ENCODE measurements at places on chromosomes 6 and 20. TPM values are rescaled to one million over a fixed set of nuclear protein-coding genes. Genes with fewer than 3 reads are reported as not detected.

The SLPI gene
- 0.28 TPM for polyA plus RNA-seq

The TMC2 gene
- 0.34 TPM for polyA plus RNA-seq

The PGC gene
- not detected for polyA plus RNA-seq

The ATXN1 gene
- polyA plus RNA-seq, result 17.7 TPM

The SESN1 gene
- polyA plus RNA-seq, result 23.2 TPM

The RNF39 gene
- 1.0 TPM for polyA plus RNA-seq

The C6orf52 gene
- polyA plus RNA-seq, result 4.1 TPM

The PRKN gene
- polyA plus RNA-seq, result 12.0 TPM

The TRIM31 gene
- not detected for polyA plus RNA-seq

The HCK gene
- polyA plus RNA-seq, result 3.3 TPM

The TINAG gene
- 29.8 TPM for polyA plus RNA-seq

The ALDH8A1 gene
- 28.0 TPM for polyA plus RNA-seq

The RBM24 gene
- 1.2 TPM for polyA plus RNA-seq
